AG20443 (cell line): ENCODE measurements at places on chromosomes 5 and 9.

- no peak for DNase-seq
Observed at GRCh38 chr5:92222449-92222848, 839.3 kb upstream of the ARRDC3 start.

DNA sequence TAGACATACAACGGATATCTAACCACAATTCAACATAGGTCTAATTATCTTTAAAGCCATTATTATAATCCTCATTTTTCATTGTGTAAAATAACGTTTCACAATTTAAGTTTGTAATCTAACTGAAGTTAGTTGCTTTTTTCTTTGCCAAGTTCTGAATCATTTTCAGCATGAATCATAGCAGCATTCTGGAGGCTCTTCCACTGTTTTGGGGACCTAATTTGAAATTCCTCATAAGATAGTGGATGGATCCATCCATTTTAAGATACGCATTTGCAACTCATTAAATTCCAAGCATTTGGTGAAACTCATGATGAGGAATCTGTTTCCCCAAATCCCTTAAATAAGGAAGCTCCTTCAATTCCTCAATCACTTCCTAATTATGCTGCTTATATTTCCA is 447.1 kb upstream of the CDH10 start:
- DNase-seq: no peak

DNA sequence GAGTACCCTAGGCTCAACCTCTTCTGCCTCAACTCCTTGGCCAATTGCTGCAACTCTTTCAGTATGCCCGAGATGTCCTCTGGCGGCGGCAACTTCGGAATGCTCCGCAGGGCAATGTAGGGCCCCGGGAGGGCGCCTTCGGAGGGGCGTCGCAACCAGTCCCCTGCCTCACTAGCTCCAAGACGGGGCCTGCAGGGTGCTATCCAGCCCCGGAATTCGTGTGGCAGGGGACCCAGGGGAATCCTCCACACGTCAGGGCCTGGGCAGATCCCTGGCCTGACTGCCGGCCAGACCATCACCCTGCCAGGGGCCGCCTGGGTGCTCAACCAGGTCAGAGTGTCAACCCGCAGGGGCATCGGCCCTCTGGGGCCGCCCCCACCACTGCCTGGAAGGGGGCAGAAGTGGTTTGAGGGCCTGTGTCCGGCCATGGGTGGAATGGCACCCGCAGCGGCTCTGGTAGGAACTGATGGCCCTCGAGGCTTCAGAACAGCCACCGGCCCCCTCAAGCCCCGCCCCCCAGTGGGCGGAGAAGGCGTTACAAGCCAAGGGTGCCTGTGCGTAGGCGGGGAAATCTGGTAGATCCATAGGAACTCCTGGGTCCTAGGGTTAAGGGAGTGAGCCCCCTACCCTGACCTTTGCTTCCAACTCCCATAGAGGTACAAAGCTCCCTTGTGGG is at the start of gene POU5F2:
Gene POU5F2 (minus strand): TSS at position 465 of the 676 bp plus-strand sequence. CDS start 37 bp downstream, at position 428.
- no peak for DNase-seq

DNA sequence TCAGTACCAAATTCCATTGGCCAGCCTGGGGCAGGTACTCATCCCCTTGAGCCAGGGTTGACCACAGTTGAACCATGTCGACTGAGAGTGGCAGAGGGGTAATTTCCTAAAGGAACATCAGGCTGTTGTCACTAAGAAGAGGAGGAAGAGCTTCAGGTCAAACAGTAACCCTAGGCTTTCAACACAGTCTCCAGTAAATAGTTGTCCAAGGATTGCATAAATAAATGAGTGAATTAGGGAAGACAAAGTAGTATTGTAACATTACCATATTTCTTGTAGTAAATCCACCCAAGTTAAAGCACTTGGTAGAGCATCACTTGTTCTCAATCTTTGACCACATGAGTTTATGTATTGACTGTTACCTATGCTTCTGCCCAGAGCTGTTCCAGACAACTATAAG is 7.4 kb downstream of the PSAT1 start:
- DNase-seq: no peak

GRCh38 chr9:27599102-27599869 is 26.0 kb upstream of the C9orf72 start:
- no peak for DNase-seq

GRCh38 chr9:117245175-117245829 is 169.6 kb downstream of the ASTN2 start:
- DNase-seq: no peak

DNA sequence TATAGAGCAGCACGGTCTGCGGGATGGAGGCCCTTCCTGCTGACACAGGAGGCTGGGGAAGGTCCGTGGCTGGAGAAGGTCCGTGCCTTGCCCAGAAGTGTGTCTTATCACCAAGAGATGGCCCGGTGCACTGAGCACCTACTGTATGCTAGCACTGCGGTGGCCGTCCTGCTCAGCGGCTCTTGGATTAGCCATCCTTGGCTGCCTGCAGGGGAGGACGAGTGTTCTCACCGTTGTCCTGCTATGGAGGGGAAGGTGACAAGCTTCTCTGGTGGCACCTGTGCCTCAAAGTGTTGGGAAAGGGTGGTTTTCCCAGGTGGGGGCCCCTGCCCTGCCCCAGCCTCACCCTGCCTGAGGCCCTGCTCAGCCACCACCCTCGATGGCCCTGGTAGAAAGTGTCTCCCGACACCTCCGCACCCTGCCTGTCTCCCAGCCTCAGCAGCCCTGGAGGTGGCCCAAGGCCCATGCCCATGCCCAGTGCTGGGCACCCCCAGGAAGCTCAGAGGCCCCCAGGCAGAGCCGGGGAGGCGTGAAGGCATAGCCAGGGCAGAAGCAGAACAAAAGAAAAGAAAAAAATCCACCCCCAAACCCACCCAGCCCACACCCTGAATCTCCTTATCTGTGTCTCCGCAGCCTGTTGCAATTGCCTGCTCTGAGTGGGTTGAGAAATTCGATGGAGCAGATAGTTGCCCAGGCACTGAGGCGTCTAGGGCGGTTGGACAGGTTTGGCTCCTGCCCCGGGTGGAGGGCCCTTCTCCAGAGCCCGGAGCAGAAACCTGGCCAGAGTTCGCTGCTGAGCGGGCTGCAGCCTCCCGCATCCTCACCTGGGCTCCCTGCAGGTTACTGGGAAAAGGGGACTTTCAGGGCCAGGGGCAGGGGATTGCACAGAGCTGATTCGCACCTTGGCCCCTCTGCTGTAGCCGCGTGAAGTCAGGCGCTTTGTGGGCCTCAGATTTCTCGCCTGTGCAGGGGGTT is 30.5 kb downstream of the RXRA start:
- no peak for DNase-seq

DNA sequence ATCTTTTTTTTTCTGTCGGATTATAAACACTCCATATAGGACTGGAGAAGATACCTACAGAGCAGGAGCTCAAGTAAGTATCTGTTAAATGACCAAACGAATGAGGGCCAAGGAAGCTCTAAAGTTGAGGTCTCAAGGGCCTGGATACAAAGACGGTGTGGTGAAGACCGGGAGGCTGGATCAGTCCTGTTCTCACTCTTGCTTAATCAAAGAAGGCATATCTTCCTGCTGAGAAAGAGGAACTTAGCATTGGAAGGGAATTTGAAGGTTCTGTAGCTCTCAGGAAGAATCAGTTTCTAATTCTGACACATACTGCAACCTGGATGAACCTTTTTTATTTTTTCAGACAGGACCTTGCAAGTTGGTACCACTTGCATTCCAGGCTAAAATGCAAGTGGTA is 28.3 kb upstream of the PAX5 start:
- DNase-seq: no peak

GRCh38 chr5:40331616-40332015 is 348.1 kb upstream of the PTGER4 start:
- DNase-seq: no peak

- no peak for DNase-seq
Observed at GRCh38 chr9:18114559-18115475, 359.1 kb upstream of the ADAMTSL1 start.

- DNase-seq: no peak
Observed at GRCh38 chr9:34773306-34773910, 63.5 kb upstream of the CCL21 start.

GRCh38 chr5:111197523-111197922 is 26.7 kb upstream of the CAMK4 start:
- DNase-seq: peak; percentile 7
